ENCODE measurements at places on chromosomes 2 and 18. TPM values are rescaled to one million over a fixed set of nuclear protein-coding genes. Genes with fewer than 3 reads are reported as not detected.

KIAA2012 gene
- total RNA-seq = 0.05 TPM

LAMA1 gene
- total RNA-seq = not detected

- no peak for DNase-seq
Observed at GRCh38 chr2:159855557-159856061, 57.6 kb upstream of the CD302 start.

DNA sequence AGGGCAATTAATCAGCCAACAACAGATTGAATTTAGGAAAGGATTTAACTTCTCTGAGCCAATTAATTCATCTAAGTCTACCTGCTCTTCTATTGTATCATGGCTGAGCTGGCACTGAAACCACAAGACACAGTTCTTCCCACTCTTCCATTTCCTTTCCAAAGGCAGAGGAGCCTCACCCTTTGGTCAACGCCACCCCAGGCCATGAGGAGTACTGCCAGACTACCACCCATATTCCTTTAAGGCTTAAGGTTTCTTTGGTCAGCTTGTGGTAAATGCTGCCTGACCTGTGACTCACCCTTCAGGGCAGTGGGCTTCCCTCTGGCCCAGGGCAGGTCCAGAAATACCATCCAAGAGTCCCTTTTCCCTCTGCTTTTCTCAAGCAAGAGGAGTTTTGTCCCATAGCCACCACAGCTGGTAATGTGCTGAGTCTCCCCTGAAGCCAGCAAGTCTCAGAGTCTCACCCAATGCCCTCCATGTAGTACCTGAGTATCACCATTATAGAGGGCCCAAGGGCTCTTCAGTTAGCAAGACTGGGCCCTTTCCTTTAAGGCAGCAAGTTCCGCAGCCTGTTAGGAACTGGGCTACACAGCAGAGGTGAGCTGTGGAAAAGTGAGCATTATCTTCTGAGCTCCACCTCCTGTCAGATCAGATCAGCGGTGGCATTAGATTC is 900.5 kb upstream of the CRIM1 start:
- peak; percentile 47 for DNase-seq

MSTN gene
- total RNA-seq = not detected

ARL6IP6 gene
- total RNA-seq = 16.7 TPM

TMEM169 gene
- 0.08 TPM for total RNA-seq

GRCh38 chr18:61400716-61401115 is 67.5 kb downstream of the CDH20 start:
- DNase-seq = no peak

ASB18 gene
- not detected for total RNA-seq

DNA sequence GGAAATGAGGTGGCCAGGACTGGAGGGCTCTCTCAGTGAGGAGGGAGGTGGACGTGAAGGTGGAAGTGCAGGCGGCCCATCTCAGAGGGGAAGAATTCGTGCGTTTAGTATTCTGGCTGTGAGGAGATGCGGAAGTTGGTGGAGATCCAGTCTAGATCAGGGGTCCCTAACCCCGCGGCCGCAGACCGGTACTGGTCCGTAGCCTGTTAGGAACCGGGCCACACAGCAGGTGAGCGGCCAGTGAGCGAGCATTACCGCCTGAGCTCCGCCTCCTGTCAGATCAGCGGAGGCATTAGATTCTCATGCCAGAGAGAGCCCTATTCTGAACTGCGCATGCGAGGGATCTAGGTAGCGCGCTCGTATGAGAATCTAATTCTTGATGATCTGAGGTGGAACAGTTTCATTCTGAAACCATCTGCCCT is 1.6 kb upstream of the FHOD3 start:
- DNase-seq = no peak

DNPEP gene
- total RNA-seq = 158 TPM

DNA sequence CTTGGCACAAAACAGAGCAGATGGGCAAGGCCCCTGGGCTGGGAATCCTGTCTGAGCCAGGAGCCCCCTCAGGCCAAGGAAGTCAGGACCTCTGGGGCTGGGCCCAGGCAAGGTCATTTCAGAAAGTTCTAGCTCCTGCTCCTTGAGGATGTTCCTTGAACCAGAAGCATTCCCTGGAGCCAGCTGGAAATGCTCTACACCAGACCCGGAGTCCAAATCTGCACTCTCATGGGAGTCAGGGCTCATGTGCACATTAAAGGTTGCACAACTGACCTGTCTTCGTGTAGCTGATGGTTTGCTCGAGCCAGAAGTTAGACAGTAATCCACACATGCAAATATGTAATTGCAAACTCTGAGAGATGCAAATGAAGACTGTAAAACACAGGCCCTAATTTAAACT is 18.0 kb downstream of the PARD6G start:
- DNase-seq = no peak

DNA sequence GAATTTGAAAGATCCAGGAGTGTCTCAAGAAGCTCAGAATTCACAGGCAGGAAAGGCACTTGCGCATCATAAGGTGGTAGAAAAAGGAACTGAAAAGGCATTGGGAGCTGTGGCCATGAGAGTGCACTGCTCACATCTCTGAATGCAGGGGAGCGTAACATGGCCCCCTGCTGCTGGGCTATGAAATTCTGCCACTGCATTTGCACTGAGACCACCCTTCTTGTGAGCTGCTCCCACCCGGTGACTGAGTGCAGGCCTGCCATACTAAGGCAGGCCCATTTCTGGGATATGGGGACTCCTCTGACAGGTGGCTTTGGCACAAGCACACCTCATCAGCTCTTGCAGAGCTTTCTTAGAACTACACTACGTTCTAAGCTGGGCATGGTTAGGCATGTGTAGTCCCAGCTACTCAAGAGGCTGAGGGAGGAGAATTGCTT is 25.3 kb upstream of the STARD7 start:
- no peak for DNase-seq

PID1 gene
- total RNA-seq = not detected

GRCh38 chr18:75202696-75203365 is 6.1 kb downstream of the PTGR3 start:
- no peak for DNase-seq

VSNL1 gene
- total RNA-seq = not detected

DNA sequence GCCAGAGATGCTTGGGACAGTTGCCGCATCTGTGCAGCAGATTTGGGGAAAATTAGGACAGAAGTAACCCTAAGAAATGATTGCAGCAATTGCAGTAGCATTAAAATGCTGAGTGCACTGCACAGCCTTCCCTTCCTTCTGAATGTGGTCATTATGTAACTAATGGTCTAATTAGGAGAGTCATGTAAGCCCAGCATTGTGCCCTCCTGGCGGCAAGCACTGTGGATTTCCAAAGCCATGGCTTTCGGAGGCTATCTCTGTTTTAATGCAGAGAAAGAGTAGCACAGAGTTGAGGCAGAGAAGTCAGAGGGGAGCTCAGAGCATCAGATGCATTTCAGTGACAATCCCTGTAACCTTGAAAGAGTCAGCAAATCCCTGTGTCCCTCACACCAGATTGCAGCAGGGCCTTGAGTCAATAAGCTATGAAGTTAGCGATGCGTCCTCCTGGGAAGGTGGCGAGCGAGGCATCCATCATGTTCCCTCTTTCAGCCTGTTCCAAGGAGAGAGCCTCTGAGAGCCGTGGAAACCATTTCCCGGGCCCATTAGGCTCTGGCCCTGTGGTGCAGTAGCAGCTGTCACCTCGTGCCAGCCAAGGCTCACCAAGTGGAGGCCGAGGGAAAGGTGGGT is 307.2 kb downstream of the FBXO15 start:
- no peak for DNase-seq

GRCh38 chr2:233802132-233802815 is 24.1 kb downstream of the MROH2A start:
- no peak for DNase-seq

GRCh38 chr2:141316606-141317005 is 814.2 kb downstream of the LRP1B start:
- no peak for DNase-seq

GPBAR1 gene
- total RNA-seq = 0.05 TPM

NPHP1 gene
- 0.92 TPM for total RNA-seq
